Stimulated activated CD8-positive, alpha-beta memory T cell treated with anti-CD3 and anti-CD28 coated beads, Interleukin-7, amount 100 ng/mL, for 1 hour (primary cell): ENCODE measurements at places on chromosomes 2 and 18.

DNA sequence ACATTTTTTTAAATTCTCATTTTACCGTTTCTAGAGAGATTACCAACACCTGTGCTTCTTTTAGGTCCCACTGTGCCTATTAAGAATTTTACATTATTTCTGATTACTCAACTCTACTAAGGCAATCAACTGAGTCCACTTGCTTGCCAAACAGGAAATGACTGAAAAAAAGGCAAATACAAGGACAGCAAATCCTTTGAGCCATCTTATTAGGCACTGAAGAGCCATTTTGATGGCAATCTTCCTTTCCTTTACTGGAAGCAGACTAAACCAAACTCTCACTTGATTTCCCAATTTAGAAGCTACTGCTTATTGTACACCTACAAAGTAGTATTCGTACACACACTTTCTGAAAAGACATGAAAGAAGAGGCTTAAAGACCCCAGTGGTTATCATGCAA is 121.4 kb upstream of the COL3A1 start:
- DNase-seq = no peak

GRCh38 chr2:31161637-31162036 is 23.4 kb upstream of the GALNT14 start:
- DNase-seq = no peak

GRCh38 chr18:32450874-32451273 is 19.8 kb downstream of the GAREM1 start:
- no peak for DNase-seq

DNA sequence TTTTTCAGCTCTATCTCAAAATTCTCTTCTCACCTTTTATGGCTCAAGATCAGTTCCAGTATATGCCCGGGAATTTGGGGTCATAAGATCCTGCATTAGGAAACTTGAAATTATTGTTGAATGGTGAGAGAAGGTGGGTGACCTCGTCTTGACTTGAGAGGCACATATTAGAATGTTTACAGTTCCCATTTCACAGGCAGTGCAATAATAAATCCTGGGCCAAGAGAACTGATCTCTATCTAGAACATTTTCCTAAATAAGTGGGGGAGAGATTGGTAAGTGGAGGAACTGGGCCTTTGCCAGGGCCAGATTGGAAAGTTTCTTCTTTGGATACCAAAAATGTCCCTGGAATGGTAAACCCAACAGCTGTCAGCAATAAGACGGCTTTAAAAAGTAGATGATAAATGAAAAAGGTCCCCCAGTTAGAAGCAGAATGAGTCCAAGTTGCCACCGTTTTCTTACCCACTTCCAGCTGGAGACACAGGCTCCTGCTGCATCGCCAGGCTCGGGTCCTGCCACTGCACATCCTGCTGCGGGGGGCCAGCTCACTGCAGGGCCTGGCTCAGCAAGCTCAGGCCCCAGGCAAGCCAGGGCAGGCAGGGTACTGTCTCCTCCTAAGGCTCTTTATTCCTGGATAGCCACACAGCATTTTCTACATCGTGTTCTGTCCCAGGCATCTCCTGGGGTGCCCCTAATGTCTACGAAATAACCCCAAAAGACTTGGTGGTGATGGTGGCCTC is 126.4 kb upstream of the EPAS1 start:
- DNase-seq = no peak

- no peak for DNase-seq
Observed at GRCh38 chr18:76943542-76944339, 121.4 kb downstream of the ZNF236 start.

DNA sequence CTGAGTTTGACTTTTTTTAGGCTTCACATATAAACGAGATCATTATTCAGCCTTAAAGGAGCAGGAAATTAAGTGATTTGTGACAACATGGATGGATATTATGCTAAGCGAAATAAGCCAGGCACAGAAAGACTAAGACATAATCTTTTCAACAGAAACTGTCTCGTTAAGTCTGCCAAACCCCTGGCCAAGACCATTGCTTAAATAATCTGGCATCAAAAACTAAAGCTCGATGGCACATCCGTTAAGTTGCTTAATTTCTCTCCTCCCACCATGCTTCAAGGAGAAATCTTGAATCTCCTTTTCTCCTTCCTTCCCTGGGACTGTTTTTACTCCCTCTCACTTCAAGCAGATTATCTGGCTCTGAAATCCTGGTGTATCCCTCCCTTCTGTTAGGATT is 140.3 kb downstream of the GALNT14 start:
- no peak for DNase-seq

- DNase-seq = no peak
Observed at GRCh38 chr2:117856415-117857210, 42.1 kb downstream of the DDX18 start.

GRCh38 chr2:239294571-239295054 is 106.2 kb downstream of the HDAC4 start:
- no peak for DNase-seq

- DNase-seq = no peak
Observed at GRCh38 chr2:49226360-49226759, 72.0 kb upstream of the FSHR start.

DNA sequence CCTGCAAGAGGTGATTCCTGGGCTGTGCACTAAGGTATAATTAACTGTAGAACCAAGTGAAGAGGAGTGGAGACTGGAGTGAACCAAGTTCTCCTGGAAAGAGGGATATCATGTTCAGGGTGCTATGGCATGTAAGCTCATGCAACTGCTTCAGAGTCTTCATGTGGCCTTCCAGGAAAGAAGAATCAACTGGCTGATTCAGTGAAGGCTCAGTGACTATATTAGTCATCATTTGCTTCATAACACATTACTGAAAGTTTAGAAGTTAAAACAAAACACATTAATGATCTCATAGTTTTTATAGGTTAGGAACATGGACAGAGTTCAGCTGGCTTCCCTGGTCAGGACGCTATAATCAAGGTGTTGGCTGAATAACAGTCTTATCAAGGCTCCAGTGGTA is 1200.8 kb upstream of the GYPC start:
- DNase-seq = no peak

GRCh38 chr2:16907645-16908282 is 242.1 kb upstream of the CYRIA start:
- DNase-seq = no peak

DNA sequence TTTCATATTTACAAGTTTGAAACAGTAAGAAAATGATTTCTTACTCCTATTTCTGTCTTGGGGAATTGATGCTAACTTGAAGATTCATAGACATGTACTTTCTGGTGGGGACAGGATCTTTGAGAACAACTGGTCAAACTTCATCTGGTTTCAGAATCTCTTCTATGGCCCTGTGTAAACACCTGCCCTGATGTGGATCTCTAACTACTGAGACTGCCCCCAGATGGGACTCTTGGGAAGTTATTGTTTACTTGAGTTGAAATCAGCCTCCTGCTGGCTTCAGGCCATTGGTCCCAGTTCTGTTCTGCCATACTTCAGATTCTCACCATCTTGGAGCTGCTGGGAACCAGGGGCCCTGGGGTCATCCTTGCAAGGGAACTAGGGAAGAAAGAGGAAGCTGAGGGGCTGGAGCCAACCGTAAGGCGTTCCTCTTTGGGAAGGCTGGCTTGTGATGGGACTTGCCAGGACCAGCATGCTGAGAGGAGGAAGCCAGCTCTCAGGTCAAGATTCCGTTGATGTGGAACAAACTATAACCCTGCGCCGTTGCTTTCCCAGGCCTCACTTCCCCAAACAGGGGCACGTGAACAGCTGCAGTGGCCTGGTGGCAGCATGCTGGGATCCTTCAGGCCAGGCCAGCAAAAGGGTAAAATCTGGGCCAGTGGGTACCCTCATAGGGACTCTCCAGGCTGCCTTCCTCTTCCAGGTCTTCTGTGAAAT is 135.5 kb upstream of the CXCR4 start:
- no peak for DNase-seq
